Stimulated activated CD4-positive, alpha-beta T cell treated with anti-CD3 and anti-CD28 coated beads, Interleukin-4, amount 100 ng/mL, for 4 hours (primary cell): ENCODE measurements at places on chromosomes 12 and 14.

DNA sequence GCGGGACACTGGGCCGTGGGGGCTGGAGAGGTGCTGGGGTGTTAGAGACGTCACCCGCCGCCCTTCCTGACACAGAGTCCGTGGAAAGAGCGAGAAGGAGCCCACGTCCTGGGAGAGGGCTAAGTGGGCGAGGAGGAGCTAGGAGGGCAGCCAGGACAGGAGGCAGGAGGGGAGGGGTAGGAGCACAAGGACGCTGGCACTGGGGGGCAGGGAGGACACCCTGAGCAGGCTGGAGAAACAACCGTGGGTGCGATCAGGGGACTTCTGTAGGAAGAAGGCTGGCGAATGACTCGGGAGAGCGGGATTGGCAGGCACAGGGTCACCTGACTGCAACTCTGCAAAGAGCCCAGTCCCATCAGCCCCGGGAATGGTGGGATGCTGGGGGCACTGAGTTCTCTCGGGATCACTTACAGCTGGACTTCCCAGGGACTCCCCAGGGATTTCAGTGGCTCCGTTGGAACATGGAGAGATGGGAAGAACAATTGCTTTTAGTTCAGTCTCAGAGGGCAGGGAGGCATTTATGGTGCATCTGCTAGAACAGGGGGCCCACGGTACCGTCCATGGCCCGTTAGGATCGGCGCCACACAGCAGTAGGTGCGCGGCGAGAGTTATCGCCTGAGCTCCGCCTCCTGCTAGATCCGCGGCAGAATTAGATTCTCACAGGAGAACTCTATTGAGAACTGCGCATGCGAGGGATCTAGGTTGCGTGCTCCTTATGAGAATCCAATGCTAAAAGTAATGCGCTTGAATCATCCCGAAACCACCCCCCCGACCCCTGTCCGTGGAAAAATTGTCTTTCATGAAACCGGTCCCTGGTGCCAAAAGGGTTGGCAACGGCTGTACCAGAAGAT, 24.3 kb downstream of the UBR7 start:
- no peak for DNase-seq

- no peak for DNase-seq
These were observed 2.2 kb upstream of the LRRC23 start for GRCh38 chr12:6902448-6902847.

GRCh38 chr12:2208837-2209635, 156.2 kb downstream of the CACNA1C start:
- DNase-seq = no peak

DNA sequence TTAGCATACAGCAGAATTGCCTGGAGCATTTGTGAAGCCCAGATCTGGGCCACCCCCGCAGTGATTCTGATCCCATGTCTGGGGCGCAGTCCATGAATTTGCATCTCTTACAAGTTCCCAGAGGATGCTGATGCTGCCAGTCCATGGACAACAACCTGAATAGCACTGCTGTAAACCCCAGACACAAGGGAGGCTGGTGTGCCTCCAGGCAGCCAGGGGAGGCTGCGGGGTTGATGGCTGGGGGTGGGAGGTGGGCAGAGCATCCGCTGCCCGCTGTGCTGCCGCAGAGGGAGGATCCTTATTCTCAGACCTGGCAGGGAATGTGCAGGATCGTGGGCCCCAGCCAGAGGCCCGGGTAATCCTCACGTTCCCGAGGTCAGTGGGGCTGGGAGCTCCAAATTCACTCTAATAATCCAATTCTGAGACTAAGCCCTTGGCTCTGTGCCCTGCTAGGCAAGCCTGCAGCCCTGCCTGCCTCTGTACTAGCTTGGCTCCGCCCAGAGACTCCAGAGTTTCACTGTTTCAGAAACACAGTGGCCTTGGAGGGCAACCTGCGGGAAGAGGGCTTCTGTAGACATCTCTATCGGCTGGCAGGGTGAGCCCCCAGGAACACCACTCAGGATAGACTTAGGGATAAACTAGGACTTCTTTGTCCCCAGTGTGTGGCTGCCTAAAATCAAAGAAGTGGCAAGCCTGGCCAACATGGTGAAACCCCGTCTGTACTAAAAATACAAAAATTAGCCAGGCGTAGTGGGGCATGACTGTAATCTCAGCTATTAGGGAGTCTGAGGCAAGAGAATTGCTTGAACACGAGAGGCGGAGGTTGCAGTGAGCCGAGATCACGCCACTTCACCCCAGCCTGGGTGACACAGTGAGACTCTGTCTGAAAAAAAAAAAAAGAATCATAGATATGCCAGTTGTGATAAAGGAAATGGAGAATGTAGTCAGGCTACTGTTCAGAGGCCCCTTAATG, 17.8 kb upstream of the MLEC start:
- DNase-seq = no peak

GRCh38 chr12:40313928-40314327, 89.1 kb downstream of the LRRK2 start:
- DNase-seq = no peak

DNA sequence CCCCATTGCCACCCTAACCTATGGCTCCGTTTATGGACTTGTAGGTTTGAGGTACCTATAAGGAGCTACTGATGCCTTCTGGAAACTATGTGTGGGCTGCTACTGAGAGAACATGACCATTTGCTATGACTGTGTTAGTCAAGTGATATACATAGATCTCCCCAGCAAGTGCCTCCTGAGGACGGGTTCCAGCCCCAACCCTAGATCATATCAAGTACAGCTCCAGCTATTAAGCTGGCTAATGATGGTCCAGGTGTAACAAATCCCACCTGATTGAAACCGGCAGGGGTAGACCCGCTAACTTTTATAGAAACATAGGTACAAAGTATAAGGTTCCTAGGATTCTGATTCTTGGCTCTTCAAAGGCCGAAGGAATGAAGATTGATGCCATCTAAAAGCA, 23.7 kb downstream of the NINJ2 start:
- DNase-seq = peak; percentile 18

DNA sequence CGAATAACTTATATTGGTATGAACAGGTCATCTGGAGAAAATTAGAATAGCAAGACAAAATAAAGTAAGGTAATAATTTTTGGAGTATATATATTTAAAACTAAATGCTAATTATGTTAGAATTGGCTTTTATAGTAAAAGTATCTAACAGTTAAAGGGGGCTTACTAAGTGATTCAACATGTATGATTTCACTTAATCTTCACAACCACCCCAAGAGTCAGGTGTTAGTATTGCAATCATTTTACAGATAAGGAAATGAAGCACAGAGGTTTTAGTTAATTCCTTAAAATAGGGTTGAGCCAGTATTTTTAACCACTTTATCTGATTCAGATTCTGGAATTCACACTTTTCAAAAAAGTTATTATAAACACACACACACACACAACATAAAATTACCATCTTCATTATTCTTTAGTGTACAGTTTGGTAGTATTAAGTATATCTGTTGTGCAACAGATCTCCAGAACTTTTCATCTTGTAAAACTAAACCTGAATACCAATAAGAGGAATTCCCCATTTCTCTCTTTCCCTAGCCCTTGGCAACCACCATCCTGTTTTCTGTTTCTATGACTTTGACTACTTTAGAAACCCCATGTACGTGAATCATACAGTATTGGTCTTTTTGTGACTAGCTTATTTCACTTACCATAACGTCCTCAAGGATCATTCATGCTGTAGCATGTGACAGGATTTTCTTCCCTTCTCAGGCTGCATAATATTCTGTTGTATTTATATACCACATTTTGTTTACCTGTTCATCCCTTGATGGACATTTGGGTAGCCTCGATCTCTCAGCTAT, 12.5 kb downstream of the A2M start:
- no peak for DNase-seq

GRCh38 chr12:33967760-33968159, 54.5 kb upstream of the ALG10 start:
- no peak for DNase-seq

DNA sequence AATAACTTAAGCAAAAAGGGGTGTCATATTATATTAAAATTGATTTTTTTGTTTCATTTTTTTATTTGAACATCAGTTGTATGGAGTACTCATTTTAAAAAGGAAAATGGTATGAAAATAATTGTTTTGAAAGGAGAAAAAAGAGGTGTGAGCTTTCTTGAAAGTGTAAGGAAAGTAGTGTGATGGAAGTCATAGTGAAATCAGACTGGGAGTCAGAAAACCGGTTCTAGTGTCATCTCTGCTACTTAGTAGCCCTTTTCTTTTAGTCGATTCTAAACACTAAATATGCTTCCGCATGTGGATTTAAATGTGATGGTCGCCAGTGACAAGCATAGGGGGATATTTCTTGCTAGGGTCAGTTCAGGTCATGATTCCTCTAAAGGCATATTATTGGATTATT, 1.8 kb upstream of the DYRK2 start:
- DNase-seq = no peak

GRCh38 chr12:98227162-98227561, 288.2 kb upstream of the TMPO start:
- DNase-seq = no peak

- no peak for DNase-seq
These were observed 444.3 kb downstream of the NELL2 start for GRCh38 chr12:44431647-44432343.

- DNase-seq = peak; percentile 76
These were observed 672 bp downstream of the RDH11 start for GRCh38 chr14:67694791-67695393.

GRCh38 chr14:22634233-22634900, 9.8 kb downstream of the OR6J1 start:
- DNase-seq = no peak

- DNase-seq = no peak
These were observed 15.3 kb upstream of the SNAPC1 start for GRCh38 chr14:61746881-61747280.

DNA sequence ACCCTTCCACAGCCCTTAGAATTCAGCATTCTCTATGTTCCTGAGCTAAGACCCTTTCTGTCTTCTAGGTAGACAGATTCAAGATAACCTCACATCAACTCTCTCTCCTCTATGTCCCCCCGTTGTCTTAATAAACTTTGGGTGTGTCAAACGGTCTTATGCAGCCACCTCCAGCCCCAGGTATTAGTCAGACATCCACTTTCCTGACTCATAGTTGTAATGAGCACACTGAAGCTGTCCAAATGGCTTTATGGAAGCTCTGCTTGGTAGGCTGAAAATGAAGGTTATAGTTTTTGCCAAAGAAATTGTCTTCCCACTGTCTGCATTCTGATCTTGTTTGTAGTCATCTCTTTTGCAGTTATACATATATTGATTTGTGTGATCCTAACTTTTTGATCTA, 482.0 kb downstream of the RMST start:
- no peak for DNase-seq
